Putamen (tissue), 1 donor: ENCODE measurements at places on chromosomes 12 and 14.
A peak's percentile ranks its signal among the peaks of the same experiment; 100 is the strongest.

DNA sequence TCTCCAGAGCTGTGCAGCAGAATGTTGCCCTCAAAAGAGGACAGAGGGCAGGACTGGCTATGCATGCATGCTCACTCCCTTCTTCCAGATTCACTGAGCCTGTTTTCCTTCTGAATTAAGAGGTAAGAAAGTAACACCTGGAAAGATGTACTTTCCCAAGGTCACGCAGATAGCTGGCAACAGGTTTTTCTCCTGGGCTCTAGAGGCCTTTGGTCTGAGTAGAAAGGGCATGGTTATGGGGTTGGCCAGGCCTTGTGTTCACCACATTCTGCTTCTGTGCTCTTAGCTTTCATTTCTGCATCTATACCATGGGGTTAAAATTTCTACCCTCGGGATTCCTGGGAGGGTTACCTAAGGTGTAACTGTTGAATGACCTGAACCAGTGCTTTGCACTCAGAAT is 57.5 kb downstream of the RASSF3 start:
- DNase-seq: no peak

DNA sequence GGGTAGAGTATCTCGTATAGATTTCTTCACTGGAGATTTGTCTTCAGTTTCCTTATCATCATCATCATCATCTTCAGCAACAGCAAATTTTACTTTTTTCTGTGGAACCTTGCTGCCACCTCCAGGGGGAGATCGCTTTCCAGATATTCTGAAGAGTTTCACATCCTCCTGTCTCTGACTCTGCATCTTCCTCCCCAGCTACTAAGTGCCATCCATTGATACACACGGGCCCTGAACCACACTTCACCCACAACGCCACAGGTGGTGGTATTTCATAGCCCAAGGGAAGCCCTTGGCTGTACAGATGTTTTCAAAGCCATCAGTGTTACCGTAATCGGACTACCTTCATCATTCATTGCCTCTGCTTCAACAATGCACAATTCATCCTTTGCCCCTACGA is 82.2 kb downstream of the PPP2R5C start:
- no peak for DNase-seq

GRCh38 chr12:91099341-91099740 is 12.0 kb downstream of the LUM start:
- no peak for DNase-seq

GRCh38 chr12:85568395-85569103 is 267.7 kb downstream of the RASSF9 start:
- no peak for DNase-seq

GRCh38 chr14:93939304-93940229 is 12.4 kb downstream of the FAM181A start:
- no peak for DNase-seq

- peak; percentile 4 for DNase-seq
These were observed 166.7 kb downstream of the SLC38A4 start for GRCh38 chr12:46659032-46659650.

GRCh38 chr14:20714593-20715250 is 26.2 kb downstream of the ANG start:
- peak; percentile 41 for DNase-seq

GRCh38 chr12:28024231-28024995 is 51.9 kb upstream of the PTHLH start:
- no peak for DNase-seq

- no peak for DNase-seq
These were observed 39.9 kb downstream of the MYO1H start for GRCh38 chr12:109387425-109388166.

DNA sequence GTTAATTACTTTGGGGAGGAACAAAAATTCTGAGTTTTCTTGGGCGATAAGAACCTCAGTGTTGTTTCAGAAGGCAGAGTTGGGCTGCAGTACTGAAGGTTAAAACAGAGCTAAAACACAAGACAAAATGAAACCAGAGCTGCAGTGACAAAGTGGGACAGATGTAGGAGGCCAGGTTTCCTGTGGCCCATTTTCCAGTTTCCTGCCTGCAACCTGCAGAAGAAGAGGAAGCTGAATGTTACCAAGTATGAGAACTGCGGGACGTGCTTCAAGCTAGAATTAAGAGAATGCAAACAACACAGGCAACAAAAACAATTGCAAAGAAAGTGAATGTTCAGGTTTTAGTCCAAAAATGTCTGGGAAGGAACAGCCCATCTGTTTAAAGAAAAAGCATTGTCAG is 17.8 kb downstream of the ELK3 start:
- DNase-seq: peak; percentile 34

- no peak for DNase-seq
These were observed 182.7 kb upstream of the C14orf180 start for GRCh38 chr14:104396682-104397470.

- DNase-seq: no peak
These were observed 56.8 kb upstream of the LRRK2 start for GRCh38 chr12:40168001-40168400.

DNA sequence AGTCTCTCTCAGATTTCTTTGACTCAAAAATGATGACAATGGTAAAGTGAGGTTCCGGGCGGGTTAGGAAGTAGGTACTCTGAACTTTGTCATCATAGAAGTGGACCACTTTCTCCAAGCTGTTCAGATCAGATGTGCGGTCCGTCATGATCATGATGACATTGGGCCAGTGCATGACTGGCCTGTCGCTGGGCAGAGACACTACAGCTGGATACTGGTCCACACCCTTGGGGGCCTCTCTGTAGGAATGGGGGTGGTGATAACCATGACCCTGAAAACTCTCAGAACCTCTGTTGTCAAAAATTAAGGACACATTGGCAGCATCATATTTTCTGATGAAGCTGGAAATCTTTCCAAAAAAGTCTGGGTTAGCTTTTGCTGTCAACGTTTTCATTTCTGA is 28.2 kb downstream of the KICS2 start:
- DNase-seq: no peak

- no peak for DNase-seq
These were observed 3.7 kb downstream of the KMT5A start for GRCh38 chr12:123387508-123388176.

GRCh38 chr12:48857278-48857994 is 5.5 kb upstream of the DDX23 start:
- no peak for DNase-seq

DNA sequence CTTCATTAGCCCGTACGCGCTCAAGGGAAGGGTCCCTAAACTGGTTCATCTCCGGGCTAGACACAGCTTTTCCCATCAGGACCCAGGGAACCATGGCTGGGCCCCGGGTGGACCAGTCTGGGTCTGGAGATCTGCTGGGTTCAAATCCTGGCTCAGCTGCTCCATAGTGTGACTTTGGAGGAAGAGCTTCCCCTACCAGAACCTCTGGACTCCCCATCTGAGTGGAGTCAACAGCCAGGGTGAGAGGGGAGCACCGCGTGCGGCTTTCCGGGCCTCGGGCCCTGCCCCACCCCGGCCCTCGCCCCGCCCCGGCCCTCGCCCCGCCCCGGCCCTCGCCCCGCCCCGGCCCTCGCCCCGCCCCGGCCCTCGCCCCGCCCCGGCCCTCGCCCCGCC is 41.2 kb downstream of the BEGAIN start:
- no peak for DNase-seq

DNA sequence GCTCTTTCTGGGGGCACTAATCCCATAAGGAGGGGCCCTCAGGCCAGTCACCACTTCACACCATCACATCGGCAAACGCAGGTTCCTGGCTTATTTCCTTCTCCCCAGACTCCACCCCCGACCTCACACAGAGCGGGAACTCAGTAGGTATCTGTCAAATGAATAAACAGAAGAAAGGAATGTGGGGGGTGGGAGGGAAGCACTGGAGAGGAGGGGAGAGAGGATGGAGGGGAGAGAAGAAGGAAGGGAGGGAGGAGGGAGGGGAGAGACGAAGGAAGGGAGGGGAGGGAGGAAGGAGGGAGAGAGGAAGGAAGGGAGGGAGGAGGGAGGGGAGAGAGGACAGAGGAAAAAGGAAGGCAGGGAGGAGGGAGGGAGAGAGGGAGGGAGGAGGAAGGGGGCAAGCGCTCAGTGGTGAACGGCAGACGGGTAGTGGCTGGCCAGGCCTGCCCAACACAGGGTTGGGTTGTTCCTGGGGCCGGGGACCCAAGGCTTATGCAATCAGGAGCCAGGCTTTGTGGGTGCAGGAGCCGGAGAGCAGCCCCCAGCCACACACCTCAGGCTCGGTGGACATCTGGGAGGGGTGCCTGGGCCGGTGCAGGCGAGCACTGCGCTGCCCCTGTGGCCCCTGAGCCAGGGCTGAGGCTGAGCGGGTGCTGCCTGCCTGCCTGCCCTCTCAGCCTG is 52.6 kb upstream of the FBRSL1 start:
- no peak for DNase-seq

- no peak for DNase-seq
These were observed 41.9 kb upstream of the POC1B start for GRCh38 chr12:89567691-89568239.

- no peak for DNase-seq
These were observed 24.8 kb downstream of the MUCL1 start for GRCh38 chr12:54879150-54879549.

GRCh38 chr14:50823051-50823761 is 7.8 kb downstream of the NIN start:
- DNase-seq: no peak

- no peak for DNase-seq
These were observed 119.6 kb downstream of the GCH1 start for GRCh38 chr14:54782751-54783659.

DNA sequence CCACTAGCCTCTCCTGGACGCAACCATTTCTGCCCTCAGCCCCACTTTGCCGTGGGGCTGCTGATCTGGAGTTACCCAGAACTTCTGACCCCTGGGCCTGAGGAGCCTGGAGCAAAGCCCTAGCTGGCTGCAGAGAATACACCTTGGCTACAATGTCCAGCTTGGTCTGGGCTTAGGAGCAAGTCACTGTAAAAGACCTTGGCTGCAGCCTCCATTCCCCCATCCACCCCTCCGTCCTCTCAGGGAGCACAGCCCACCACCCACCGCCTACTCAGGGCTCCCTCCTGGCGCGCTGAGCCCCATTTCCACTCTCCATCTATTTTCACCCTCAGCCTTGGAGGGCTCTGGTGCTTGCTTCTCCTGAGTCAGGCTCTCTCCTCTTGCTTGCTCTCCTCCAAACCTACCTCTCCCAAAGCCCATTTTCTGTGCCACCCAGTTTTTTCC is 42.9 kb downstream of the ERH start:
- no peak for DNase-seq

DNA sequence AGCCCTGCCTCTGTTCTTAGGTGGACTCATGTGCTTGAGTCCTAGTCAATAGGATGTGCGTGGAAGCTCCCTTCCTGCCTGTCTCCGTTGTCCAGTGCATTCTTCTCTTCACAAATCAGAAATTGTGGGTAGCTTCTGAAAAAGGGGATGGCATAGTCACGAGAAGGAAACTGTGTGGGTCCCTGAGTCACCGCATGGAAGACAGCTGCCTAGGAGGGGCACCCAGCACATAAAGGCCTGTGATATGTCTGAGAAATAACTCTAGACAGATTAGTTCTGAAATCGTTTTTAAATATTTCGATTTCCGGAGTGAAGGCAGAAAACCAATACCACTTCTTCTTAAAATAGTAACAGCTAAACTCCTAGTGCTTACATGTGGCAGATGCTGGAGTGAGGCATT is 974.4 kb downstream of the BCL11B start:
- DNase-seq: no peak

DNA sequence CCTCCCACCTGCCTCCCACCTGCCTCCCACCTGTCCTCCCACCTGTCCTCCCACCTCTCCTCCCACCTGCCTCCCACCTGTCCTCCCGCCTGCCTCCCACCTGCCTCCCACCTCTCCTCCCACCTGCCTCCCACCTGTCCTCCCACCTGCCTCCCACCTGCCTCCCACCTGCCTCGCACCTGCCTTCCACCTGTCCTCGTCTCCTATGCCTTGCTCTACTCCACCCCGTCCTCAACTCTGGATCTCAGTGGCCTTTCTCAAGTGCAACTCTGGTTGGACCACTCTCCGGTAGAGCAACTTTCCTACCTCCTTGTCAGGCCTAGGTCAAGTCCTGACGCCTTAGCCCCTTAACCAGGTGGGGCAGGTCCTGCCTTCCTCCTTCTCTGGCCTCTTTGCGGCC is 29.3 kb upstream of the PEX5 start:
- DNase-seq: no peak

- DNase-seq: peak; percentile 20
These were observed 14.3 kb upstream of the PTGER2 start for GRCh38 chr14:52299692-52300278.

- DNase-seq: peak; percentile 84
These were observed 15.4 kb upstream of the CARMIL3 start for GRCh38 chr14:24036169-24036962.

DNA sequence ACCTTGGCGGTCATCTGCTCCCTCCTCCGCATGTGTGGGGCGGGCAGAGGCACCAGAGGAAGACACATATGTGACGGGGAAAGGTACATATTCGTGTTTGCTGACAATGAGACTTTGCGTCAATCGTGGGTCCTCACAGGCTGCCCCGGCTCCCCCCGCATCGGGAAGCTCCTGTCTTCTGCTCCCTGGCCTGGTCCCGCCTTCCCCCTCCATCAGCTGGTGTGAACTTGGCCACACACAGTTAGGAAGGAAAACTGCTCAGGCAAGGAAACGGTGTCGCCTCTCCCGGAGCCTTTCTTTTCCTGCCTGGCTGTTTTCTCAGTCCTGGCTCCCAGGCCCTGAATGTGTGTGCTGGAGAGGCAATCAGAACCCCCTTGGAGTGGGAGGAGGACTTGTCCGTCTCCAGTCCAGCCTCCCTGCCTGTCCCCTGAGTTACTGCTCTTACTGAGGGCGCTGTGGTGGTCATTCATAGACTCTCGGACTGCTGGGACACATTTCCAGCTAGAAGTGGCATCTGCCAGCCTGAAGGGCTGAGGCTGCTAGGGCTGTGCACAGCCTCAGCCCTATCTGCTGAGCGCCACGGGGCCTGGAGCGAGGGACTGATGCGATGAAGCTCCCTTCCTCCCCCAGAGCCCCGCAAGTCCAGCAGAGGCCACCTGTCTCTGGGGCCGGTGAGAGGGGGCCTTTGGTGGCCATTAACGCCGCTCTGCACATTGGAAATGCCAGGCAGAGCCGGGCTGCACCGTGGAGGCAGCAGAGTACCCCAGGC is 44.2 kb upstream of the TSPAN9 start:
- no peak for DNase-seq

- DNase-seq: no peak
These were observed 76.8 kb downstream of the TSPAN9 start for GRCh38 chr12:3154006-3154405.

DNA sequence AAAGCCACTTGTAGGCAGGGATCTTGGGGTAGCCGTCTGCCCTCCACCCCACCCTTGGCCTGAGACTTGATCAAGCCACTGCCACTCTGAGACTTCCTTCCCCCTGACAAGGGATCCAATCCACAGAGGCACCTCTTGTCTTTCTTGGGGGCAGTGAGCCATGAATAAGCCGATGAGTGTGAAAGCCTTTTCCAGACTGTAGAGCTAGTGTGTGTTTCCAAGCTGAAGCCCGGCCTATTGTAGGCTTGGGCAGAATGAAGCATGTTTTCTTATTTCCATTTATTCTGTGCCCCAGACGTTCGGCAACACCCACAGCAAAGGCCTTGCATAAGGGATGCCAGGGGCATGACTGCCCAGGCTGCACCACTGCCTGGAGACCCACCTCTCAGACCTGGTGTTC is 991.6 kb downstream of the BCL11B start:
- DNase-seq: no peak
